ENCODE measurements at places on chromosomes 12 and 14. TPM values are rescaled to one million over a fixed set of nuclear protein-coding genes. Genes with fewer than 3 reads are reported as not detected.

The MIPOL1 gene
- not detected for polyA plus RNA-seq

The NPAS3 gene
- not detected for polyA plus RNA-seq

GRCh38 chr14:24725311-24725710, 91.3 kb upstream of the GZMB start:
- H3K36me3 ChIP-seq: no peaks in the 10 kb centered on the region
- no peak overlapping the region for H3K4me3 ChIP-seq
- H3K27ac ChIP-seq: no peak overlapping the region
- H3K4me1 ChIP-seq: no peaks in the 10 kb centered on the region
- DNase-seq: no peak

The PSMB5 gene
- 37.1 TPM for polyA plus RNA-seq

GRCh38 chr12:2959505-2960389, 550 bp downstream of the TEAD4 start:
- no peak overlapping the region for H3K27ac ChIP-seq
- no peak for DNase-seq
- peaks cover 4% of the 10 kb centered on the region for H3K27me3 ChIP-seq
- H3K4me3 ChIP-seq: no peak overlapping the region
- H3K36me3 ChIP-seq: no peaks in the 10 kb centered on the region

DNA sequence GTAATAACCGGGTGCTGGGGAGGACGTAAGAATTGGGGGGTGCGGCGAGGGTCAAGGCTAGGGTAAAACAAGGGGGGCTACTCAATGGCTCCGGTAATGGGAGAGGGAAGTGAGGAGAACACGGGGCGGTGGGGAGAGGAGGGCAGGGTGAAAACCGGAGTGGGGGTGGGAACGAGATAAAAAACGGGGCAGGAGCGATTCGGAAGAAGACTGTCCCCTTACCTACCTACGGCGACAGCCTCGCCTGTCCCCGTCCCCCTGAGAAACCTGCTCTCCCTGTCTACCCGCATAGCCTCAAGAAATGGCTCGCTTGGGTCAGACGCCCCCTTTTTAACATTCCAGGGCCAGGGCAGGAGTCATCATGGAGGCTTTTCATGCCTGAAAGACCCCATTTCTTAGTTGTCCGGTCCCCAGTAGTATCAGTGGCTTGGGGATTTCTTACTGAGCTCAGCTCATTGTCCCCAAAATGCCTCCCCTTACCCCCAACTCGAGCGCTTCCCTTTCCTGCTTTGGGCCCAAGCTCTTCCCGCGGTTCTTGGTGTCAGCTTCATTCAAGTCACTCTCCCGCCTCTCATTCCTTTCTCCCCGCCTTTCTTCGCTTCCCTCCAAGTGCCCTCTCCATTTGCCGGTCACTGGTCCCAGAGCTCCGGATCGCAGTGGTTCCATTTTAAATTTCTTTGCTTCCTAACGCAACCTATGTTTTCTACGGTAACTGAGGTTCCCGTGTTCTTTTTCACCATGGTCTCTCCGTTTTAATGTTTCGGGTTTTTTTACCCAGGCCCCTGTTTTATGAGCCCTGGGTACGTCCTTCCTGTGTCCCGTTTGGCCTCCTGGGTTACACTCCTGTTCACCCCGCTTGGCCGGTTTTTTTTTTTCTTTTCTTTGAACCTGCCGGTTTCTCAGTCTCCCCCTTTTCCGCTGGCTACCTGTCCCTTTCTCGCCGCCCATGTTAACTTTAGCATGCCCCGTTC, 1.2 kb upstream of the WSB2 start:
- peak overlapping the region; percentile 76 for H3K4me3 ChIP-seq
- H3K4me1 ChIP-seq: peaks cover 40% of the 10 kb centered on the region
- H3K36me3 ChIP-seq: no peaks in the 10 kb centered on the region
- DNase-seq: no peak
- peak overlapping the region; percentile 87 for H3K27ac ChIP-seq

DNA sequence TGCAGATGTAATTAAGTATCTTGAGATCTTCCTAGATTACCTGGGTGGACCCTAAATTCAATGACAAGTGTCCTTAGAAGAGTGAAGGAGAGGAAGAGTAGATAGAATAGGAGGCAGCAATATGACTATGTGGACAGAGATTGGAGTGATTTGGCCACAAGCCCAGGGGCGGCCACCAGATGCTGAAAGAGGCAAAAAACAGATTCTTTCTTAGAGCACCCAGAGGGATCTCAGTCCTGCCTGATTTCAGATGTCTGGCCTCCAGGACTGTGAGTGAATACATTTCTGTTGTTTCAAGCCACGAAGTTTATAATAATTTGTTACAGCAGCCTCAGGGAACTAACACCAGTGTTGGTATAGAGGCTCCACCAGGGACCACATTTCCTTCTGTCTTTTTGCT, 67.3 kb downstream of the DACT1 start:
- H3K27me3 ChIP-seq: no peaks in the 10 kb centered on the region
- H3K4me1 ChIP-seq: no peaks in the 10 kb centered on the region
- no peak for DNase-seq

- DNase-seq: no peak
- H3K4me1 ChIP-seq: peaks cover 9% of the 10 kb centered on the region
- H3K36me3 ChIP-seq: no peaks in the 10 kb centered on the region
- H3K27ac ChIP-seq: peak overlapping the region; percentile 89
These were observed 424 bp downstream of the BBOF1 start for GRCh38 chr14:74019408-74020137.

DNA sequence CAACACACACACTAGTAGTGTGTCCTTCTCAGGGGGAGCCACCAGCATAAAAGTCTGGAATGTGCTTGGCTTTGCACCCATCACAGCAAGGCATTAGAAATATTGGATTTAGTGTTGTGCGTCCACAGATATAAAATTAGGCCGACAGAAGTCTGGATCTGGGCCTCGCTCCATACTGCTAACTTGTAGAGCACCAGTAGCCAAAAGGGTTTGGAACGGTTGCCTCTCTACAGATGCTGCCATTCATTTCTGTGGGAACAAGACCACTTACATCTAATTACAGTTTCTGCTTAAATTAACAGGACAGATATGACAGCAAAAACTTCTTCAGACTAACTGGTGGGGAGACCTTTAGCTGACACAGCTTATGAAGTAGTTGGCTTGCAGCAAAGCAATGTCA, 94.2 kb downstream of the EXOC5 start:
- H3K27me3 ChIP-seq: no peaks in the 10 kb centered on the region
- no peak for DNase-seq
- no peaks in the 10 kb centered on the region for H3K4me1 ChIP-seq
- no peak overlapping the region for H3K27ac ChIP-seq
- no peaks in the 10 kb centered on the region for H3K36me3 ChIP-seq

DNA sequence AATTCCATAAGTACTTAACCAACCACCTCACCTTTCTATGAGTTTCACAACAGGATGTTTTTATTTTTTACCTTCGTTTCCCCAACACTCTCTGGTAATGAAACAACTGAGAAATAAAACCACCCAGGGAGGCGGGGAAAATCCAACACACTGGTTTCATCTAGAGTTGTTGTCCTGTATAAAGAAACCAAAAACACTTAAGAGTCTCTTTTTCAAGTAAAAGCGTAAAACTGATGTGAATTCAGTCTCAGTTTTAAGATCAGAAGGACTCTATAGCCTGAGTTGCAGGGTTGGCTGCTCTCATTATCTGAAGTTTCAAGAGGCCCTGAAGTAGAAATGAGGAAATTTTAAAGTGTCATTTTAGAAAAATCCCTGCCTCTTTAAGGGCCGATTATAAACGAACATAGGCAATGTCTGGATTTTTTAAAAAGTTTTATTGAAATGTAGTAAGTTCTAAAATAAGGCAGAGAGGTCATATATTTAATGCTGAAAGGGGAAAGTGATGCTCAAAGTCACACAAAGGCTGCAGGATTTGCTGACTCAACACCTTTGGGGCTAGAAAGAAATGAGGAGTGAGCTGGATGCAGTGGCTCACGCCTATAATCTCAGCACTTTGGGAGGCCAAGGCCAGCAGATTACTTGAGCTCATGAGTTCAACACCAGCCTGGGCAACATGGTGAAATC, 27.2 kb downstream of the HIGD1C start:
- H3K36me3 ChIP-seq: no peaks in the 10 kb centered on the region
- no peak for DNase-seq
- H3K4me3 ChIP-seq: no peak overlapping the region
- no peak overlapping the region for H3K27ac ChIP-seq

GRCh38 chr12:94458877-94459727, 565 bp downstream of the CEP83 start:
- peak overlapping the region; percentile 86 for H3K27ac ChIP-seq
- peak overlapping the region; percentile 75 for H3K4me3 ChIP-seq
- no peaks in the 10 kb centered on the region for H3K36me3 ChIP-seq
- H3K4me1 ChIP-seq: peaks cover 14% of the 10 kb centered on the region
- peak; percentile 21 for DNase-seq

DNA sequence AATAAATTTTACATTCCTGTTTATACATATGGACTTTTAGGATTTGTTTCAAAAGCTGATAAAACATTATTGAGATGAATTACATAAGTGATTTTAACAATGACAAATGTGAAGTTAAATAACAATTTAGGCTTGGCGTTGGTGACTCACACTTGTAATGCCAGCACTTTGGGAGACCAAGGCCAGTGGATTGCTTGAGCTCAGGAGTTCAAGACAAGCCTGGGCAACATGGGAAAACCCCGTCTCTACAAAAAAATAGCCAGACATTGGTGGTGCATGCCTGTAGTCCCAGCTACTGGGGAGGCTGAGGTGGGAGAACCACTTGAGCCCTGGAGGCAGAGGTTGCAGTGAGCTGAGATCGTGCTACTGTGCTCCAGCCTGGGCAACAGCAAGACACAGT, 7.4 kb downstream of the ACOT2 start:
- H3K36me3 ChIP-seq: no peaks in the 10 kb centered on the region
- no peak overlapping the region for H3K4me3 ChIP-seq
- no peaks in the 10 kb centered on the region for H3K4me1 ChIP-seq

The G2E3 gene
- polyA plus RNA-seq: 18.2 TPM

- no peak for DNase-seq
- no peak overlapping the region for H3K27ac ChIP-seq
- no peaks in the 10 kb centered on the region for H3K4me1 ChIP-seq
- no peaks in the 10 kb centered on the region for H3K36me3 ChIP-seq
- H3K27me3 ChIP-seq: no peaks in the 10 kb centered on the region
These were observed 287.6 kb downstream of the CEP128 start for GRCh38 chr14:80653956-80654355.

The GPR132 gene
- 34.9 TPM for polyA plus RNA-seq

The LRTM2 gene
- not detected for polyA plus RNA-seq

The TPH2 gene
- polyA plus RNA-seq: not detected

DNA sequence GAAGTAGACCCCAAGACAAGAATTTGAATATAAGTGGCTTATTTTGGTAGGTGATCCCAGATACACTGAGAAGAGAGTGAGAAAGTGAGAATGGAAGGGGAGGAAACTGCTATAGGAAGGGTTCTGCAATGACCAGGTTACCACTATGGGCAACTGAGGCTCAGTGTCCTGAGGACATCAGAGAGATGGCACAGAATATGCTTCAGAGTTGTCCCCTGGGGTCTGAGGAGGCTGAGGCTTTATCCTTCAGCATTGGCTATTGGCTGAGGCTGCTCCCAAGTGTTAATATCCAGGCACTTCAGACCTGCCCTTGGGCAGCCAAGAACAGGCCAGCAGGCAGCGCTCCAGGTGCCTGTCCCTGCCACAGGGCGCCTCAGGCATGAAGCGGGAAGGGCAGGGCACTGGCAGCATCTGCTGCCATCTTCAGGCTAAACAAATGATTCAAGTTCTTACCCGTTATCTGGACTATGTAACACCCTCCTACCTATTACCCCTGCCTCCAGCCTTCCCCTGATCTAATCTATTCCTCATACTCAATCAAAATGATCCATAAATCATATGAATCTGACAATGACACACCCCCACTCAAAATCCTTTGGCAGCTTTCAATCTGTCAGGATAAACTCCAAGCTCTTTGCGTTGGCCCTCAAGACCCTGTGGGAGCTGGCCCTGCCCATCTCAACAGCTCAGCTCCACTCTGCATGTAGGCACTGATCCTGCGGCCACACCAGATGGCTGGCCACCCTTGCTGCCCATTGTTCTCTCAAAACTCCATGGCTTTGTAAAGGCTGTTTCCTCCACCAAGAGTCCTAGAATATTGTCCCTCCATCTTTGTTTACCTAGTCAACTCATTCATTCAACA, 42.4 kb downstream of the CKAP4 start:
- H3K27me3 ChIP-seq: no peaks in the 10 kb centered on the region
- no peak overlapping the region for H3K27ac ChIP-seq
- H3K4me1 ChIP-seq: no peaks in the 10 kb centered on the region
- DNase-seq: no peak

GRCh38 chr12:95085612-95086011, 12.2 kb upstream of the NR2C1 start:
- no peaks in the 10 kb centered on the region for H3K36me3 ChIP-seq
- no peak overlapping the region for H3K4me3 ChIP-seq
- DNase-seq: no peak
- no peaks in the 10 kb centered on the region for H3K4me1 ChIP-seq

DNA sequence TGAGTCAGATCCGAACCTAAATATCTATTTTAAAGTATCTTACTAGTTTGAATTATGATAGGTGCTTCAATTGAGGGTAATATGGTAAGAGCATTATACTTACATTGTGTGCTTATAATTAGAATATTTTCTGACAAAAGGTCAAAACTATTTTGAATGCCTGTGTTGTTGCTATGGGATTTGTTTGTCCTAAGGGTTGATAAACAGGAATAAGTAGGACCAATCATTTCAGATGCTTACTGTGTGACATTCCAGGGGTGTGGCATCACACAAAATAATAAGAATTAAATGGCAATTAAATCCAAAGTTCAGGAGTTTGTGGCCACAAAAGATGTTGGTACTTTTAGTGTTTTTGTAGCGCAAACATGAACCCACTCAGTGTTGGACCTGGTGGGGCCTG, 256.2 kb upstream of the DDHD1 start:
- no peak overlapping the region for H3K4me3 ChIP-seq
- DNase-seq: no peak
- H3K27ac ChIP-seq: no peak overlapping the region
- H3K4me1 ChIP-seq: no peaks in the 10 kb centered on the region

DNA sequence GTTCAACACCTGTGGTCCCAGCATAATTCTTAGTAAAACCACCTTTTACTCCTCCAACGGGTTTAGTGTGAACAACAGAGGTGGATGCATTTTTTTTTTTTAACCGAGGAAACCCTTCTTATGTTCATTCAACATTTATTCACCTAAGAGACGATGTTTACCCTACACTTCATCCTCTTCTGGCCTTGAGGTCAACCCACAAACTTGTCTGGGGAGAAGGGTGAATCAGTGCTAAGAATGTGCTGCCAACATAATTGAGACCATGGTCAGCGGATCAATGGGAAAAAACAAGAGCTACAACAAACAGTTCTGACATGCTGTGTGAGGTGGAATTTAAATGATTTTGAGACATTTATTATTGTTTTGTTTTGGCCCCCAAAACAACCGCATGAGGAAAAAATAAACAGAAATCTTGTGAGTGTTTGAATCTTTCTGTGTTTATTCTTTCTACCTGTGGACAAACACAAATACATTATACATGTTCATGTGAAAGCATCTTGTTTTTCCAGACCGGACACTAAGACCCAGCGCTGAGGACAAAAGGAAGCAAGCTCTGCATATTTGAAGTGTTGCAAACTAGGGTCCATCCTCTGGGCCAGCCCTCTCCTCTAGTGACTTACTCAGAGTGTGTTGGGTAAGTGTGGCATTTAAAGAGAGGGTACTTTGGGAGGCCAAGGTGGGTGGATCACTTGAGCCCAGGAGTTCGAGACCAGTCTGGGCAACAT, 5.1 kb upstream of the USP30 start:
- peaks cover 6% of the 10 kb centered on the region for H3K4me1 ChIP-seq
- no peak overlapping the region for H3K4me3 ChIP-seq
- no peak overlapping the region for H3K27ac ChIP-seq
- no peaks in the 10 kb centered on the region for H3K36me3 ChIP-seq
- DNase-seq: no peak

The AGAP2 gene
- 6.4 TPM for polyA plus RNA-seq
